ENCODE measurements at places on chromosomes 5 and 9.

DNA sequence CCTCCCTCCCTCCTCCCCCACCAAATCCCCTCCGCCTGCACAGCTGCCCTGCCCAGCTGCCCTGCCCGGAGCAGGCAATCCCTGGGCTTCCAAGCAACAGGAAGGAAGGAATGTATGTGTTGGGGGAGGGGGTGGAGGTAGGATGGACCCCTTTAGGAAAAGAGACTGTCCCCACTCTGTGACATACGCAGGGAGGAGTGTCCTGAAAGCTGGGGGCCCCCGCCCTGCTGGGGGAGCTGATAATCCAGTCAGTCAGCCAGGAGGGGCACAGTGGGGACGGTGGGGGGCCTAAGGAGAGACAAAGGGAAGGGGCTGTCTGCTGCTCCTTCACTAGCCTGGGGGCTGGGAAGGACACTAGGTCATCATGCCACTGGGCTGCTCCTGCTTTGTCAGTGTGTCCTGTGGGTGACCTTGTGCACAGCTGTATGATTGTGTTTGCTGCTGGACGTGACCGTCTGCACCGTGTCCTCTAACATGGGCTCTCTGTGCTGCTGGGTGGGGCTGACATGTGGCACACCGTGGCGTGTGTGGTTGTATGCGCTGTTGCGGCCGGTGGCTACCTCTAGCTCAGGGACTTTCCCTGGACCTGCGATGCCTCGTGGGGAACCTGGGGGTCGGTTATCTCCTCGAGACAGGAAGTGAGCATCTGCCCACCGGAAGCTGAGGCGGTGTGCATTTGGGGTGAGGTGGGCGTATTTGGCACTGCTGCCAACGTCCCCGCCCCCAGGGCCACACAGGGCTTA is 3.0 kb downstream of the N4BP3 start:
- DNase-seq, result no peak

DNA sequence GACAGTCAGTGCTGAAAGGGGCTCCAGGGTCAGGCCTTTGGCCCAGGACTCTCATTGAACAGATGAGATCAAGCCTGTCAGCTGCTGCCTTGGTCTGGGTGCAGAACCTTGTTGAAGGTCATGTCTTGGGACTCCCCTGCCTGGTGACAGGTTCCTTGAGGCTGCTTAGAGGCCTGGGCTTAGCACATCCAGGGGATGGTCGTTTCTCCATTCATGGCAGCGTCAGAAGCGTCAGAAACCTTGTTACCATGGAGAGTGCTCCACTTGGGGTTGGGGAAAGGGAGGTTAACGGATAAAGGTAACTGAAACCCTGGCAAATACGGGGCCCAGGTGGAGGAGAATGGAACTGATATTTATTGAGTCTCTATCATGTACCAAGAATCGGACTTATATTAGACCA is 8.8 kb downstream of the ARPC5L start:
- no peak for DNase-seq

- peak; percentile 95 for DNase-seq
Measured at GRCh38 chr5:72816284-72817075, at the start of gene TNPO1. Gene TNPO1, plus strand, starts transcription at chr5:72816661. Its CDS starts 77 bp downstream, at chr5:72816738.

GRCh38 chr5:92713335-92713743 is 867.7 kb downstream of the NR2F1-AS1 start:
- no peak for DNase-seq

- DNase-seq, result no peak
Measured at GRCh38 chr5:32388432-32389129, 56.0 kb downstream of the ZFR start.

DNA sequence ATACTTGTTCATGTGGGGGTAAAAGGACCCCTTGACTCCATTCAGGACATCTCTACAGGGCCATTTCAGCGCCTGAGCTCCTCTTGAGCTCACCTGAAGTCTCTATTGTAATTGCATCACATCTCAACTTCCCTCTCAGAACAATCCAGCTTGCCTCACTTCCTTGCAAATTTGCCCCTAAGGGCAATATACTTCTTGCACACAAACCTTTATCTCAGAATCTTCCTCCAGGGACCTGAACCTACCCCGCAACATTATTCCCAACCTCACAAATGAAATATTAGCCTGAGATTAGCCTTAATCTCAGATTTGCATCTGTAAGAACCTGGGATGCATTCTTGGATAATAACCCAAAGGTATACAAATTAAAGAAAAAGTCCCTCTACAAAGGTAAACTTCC is 159.2 kb downstream of the DRD1 start:
- no peak for DNase-seq

DNA sequence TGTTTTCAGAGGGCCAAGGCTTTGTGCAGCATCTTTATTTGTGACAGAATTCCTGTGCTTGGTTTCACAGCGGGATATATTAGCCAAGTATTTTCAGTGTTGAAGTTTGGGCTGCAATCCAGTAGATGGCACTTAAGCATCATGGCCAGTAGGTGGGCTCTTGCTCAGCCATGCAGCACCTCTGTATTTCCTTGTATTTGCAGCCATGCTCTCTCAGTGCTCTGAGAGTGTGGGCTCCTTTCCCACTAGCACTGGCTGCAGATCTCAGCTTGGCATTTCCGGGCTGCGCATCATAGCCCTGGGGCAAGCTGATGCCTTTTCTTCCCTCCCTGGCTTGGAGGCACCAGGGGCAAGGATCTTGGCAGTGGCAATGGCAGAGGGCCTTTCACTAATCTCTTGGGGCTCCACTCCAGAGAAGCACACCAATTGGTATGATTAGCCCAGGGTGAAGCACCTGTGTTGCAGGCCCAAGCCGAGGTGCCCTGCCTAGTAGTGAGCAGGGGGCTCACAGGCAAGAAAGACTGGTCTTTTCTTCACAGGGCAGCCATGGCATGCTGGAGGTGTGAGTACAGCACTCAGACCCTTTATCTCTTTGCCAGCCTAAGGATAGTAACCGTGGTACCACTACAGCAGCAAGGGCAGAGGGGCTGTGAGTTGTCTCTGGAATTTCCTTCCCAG is 48.3 kb downstream of the SLCO6A1 start:
- no peak for DNase-seq

- DNase-seq, result no peak
Measured at GRCh38 chr5:18720002-18720401, 1085.7 kb downstream of the TAF11L14 start.

GRCh38 chr5:75433814-75434506 is 77.5 kb downstream of the CERT1 start:
- DNase-seq, result no peak

DNA sequence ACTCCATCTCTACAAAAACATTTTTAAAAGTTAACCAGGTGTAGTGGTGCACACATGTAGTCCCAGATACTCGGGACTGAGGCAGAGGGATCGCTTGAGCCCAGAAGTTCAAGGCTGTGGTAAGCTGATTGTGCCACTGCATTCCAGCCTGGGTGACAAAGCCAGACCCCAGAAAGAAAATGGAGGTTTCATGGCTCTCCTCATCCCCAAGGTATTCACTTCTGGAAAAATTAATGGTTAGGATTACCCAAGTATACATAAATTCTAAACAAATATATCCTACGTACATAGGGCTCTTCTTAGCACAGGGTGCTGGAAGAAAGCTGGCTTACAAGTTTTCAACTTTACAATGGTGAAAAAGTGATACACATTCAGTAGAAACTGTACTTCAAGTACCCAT is 18.6 kb upstream of the RECK start:
- DNase-seq, result no peak

- no peak for DNase-seq
Measured at GRCh38 chr9:131721076-131721475, 18.8 kb downstream of the RAPGEF1 start.

DNA sequence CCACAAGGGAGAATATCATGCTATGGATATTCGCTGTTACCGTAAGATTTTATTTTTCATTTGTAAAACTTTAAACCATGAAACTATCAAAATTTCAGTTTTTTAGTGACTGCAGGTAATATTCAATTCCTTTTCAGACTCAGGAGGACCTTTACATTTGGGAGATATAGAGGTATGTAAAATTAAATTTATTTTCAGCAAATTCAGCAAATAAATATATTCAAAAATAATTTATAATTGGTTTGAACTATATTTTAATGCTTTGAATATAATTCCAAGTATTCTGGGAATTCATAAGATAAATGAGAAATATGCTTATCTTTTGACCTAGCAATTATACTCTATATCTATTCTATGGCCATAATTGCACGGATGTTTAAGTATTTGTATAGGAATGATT is 7.6 kb downstream of the RFESD start:
- DNase-seq, result no peak

- no peak for DNase-seq
Measured at GRCh38 chr9:20040991-20041696, 252.3 kb upstream of the SLC24A2 start.

GRCh38 chr5:119873611-119874010 is 244.3 kb downstream of the FAM170A start:
- no peak for DNase-seq

DNA sequence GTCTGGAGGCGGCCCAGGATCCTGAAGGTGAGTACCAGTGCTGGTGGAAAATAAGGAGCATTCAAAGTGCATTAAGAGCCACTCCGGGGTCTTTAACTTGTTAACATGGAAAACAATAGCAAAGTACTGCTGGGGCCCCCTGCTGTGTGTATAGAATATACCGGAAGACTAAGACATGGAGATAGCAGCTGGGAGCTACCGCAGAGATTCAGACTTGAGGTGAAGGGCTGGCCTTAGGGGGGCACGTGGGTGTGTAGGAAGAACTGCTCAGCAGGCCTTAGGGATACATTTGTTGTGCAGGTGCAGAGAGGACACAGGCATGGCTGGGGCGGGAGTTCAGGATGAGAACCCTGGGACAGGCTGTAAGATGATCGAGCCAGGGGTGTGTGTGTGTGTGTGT is 1.2 kb upstream of the DMRT1 start:
- DNase-seq, result no peak

- no peak for DNase-seq
Measured at GRCh38 chr5:97553604-97554452, 370.8 kb upstream of the RIOK2 start.

GRCh38 chr9:114409103-114409780 is 21.5 kb upstream of the AKNA start:
- DNase-seq, result no peak

DNA sequence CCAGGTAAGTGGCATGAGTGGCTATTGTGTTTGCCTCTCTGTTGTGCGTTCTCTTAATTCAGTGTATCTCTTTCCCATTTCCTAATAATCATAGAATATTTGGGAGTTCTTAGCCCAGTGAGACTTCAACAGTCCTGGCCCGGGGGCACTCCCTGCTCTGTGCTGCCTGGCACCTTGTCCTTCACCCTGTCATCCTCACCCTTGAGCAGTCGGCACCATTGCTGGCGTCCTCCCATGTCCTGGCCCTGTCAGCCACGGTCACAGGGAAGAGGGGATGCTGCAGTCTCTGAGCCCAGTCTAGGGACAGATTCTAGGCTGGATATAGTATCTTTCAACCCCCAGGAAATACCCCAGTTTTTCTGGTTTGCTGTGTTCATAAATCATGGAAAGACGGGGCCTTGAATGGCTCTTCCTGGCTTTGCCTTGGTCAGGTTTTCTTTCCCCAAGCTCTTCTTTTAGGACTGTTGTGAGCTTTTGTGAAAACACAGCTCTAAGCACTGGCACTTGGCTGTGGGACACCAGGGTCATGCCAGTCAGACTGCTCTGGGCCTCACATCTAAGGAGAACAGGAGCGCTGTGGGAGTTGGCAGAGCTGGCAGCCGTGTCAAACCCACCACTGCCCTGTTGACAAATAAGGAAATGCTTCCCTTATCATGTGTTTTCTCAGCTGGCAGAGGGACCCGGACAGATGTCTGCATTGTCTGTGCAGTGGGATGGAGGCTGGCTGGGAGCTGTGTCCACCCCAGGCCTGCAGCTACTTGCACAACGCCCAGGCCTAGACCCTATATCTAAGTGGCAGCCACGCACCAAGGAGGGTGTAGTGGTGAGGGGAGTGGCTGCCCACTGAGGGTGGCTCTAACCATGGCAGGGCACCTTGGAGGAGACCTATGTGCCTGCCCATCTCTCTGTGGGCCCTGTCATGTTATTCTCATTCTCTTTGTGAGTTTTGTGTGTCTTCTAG is 378.6 kb downstream of the ICE1 start:
- DNase-seq, result no peak

GRCh38 chr5:103256178-103256577 is 2.4 kb upstream of the MACIR start:
- no peak for DNase-seq

DNA sequence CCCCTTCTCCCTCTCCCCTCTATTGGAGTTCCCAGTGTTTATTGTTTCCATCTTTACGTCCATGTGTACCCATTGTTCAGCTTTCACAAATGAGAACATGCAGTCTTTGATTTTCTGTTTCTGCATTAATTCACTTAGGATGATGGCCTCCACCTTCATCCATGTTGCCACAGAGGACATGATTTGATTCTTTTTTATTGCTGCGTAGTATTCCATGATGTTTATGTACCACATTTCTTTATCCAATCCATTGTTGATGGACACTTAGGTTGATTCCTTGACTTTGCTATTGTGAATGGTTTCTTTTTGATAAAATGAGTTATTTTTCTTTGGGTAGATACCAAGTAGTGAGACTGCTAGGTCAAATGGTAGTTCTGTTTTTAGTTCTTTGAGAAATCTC is 88.9 kb downstream of the NDUFS4 start:
- no peak for DNase-seq

DNA sequence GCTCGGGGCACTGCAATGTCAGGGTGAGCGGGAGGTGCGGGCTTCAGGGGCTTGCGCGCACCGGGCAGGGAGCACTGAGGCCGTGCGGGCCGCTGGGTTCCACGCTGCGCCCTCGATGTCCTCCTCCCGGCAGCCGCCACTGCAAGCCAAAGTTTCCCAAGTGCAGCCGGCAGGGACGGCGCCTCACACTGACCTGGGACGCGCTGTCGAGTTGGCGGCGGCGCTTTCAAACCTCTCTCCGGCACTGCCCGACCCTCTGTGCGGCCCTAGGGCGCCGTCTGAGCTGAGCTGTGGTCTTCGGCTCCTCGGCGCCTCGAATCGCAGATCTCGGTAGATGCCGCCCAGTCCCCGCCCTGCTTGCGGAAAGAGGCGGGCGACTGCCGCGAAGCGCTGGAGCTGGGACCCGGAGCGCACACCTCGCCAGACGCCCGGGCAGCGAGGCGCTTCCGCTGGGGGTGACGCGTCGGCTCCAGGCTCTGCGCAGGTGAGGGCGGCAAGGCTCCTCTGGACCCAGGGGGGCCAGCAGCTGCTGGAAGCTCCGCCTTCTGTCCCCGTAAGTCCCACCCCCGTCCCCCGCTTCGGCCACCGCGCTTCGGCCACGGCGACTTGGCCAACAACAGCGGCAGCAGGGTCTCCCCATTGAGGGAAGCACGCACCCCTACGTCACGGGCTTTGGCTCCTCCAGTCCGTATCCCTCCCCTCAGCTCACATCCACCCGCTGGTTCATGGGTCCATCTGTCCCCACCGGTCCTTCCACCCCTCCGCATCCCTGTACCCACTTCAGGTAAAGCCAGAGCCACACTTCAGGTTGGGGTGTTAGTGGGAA is at the start of gene ANKRD34B:
ANKRD34B (minus strand) TSS at position 320 of the 826 bp plus-strand sequence. CDS start 10,261 bp downstream, outside the sequence.
- peak; percentile 67 for DNase-seq
